ENCODE measurements at places on chromosomes 5 and 9.
A peak's percentile ranks its signal among the peaks of the same experiment; 100 is the strongest.

GRCh38 chr5:73960426-73960825 is 334.4 kb downstream of the ARHGEF28 start:
- DNase-seq: no peak

DNA sequence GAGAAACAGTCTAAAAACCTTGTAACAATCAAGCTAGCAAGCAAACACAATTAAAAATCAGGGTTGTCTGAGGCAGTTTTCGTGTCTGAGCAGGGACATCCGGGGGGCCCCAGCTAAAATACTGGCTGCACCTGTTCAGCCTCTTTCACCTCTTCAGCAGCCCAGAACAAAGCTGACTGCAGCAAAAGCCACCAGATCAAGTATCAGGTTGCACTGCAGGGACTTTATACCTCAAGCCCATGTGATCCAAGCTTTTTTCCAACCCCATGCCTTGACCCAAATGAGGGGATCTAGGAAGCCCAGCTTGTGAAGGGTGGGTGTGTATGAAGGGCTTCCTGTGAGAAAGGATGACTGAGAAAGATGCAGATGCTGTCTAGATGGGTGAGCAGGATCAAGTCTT is 133.4 kb downstream of the SEMA6A start:
- DNase-seq: no peak

DNA sequence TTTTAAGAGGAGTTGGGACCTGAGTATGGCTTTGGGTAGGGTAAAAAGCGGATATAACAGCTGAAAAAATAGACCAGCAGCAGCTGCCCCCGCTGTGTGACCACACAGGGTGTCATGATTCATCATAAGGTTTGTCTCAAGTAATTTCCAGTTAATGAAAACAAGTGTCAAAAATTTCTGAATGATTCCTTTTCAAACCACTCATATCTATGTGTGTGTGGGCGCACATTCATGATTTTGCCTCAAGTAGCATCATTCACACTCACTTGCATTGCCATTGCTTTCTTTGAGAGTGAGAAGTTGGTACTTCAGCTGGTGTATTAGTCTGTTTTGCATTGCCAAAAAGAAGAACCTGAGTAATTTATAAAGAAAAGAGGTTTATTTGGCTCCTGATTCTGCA is 12.1 kb upstream of the TNFAIP8 start:
- peak; percentile 87 for DNase-seq

DNA sequence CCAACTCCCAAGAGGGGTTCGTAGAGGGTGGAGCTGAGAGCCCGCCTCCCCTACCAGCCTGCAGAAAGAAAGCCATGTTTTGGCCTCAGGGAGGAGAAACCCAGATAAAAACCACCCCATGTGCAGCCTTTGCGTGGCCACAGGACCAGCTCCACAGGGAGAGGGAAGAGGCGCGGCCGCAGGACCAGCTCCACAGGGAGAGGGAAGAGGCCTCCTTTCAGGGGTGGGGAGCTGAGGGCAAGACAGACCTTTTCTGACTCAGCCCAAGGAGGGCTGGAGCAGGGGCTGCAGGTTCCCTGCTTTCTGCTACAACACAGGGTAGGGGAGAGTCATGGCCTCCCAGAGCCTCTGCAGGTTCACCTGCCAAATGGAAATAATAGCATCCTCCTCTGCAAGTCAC is 37.6 kb upstream of the KCNMB1 start:
- no peak for DNase-seq

Measured in activated effector memory CD4-positive, alpha-beta T cell treated with anti-CD3 and anti-CD28 coated beads, Interleukin-2, amount 50 U/mL, for 16 hours (primary cell).